ENCODE measurements at places on chromosomes 6 and 20.
A peak's percentile ranks its signal among the peaks of the same experiment; 100 is the strongest.

DNA sequence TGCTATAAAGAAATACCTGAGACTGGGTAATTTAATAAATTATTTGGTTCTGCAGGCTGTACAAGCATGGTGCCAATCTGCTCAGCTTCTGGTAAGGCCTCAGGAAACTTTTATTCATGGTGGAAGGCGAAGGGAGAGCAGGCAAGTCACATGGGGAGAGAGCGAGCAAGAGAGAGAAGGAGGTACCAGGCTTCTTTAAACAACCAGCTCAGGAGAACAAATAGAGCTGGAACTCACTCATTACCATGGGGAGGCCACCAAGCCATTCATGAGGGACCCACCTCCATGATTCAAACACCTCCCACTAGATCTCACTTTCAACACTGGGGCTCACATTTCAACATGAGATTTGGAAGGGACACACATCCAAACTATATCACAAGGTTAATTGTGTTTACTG lies 44.9 kb upstream of the CRISP1 start:
- DNase-seq = no peak

DNA sequence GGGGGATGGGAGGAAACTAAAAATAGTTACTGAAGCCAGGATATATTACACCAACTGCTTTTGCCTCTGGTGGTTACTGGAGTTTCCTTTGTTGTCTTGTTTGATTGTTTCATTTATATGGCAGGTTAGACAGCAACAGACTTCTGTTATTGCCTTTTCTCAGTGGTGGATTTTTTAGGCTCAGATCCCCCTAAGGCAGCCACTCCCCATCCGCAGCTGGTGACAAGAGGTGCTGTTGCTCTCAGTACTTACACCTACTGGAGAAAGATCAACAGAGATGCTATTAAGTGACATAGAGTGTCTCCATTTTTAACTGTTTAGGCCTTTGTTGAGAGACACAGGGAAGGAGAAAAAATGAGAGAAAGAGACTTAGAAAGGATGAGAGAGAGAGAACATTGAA lies 552.1 kb downstream of the PKHD1 start:
- no peak for DNase-seq

GRCh38 chr6:111666847-111667246 lies 61.2 kb upstream of the TRAF3IP2 start:
- no peak for DNase-seq

- peak; percentile 44 for DNase-seq
Measured at GRCh38 chr6:116682334-116682712, 1.3 kb downstream of the KPNA5 start.

- DNase-seq = no peak
Measured at GRCh38 chr20:19888269-19888671, 128.9 kb upstream of the NAA20 start.

DNA sequence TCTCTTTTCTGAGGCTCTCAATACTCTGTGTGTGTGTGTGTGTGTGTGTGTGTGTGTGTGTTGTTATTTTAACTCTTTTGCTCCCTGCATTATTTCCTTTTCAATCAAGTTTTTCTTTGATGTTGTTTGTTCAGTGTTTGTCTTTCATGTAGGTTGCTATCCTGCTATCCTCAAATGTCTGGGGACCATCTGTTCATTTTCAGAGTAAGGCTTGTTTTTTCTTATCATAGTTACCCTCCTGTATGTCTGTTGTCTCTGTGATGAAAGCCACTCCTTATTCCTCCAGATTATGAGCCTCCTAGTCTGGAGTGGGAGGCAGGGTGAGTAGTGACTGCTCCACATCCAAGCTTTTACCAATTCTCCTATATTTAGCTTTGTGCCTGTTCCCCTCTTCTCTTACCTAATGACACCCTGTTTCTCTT lies 9.2 kb downstream of the ENPP3 start:
- DNase-seq = no peak

GRCh38 chr6:157281570-157281969 lies 41.7 kb downstream of the TMEM242 start:
- peak; percentile 15 for DNase-seq

- DNase-seq = peak; percentile 88
Measured at GRCh38 chr20:45104786-45105185, 3.9 kb upstream of the KCNS1 start.

GRCh38 chr20:53736122-53736756 lies 142.6 kb upstream of the ZNF217 start:
- DNase-seq = peak; percentile 30

GRCh38 chr6:9252799-9253198 lies 817.5 kb upstream of the SLC35B3 start:
- no peak for DNase-seq

GRCh38 chr20:63519668-63520503 lies 679 bp upstream of the PPDPF start:
- peak; percentile 70 for DNase-seq

- DNase-seq = no peak
Measured at GRCh38 chr6:149939356-149939648, 2.5 kb upstream of the ULBP2 start.
